ENCODE measurements at places on chromosomes 2 and 18.

DNA sequence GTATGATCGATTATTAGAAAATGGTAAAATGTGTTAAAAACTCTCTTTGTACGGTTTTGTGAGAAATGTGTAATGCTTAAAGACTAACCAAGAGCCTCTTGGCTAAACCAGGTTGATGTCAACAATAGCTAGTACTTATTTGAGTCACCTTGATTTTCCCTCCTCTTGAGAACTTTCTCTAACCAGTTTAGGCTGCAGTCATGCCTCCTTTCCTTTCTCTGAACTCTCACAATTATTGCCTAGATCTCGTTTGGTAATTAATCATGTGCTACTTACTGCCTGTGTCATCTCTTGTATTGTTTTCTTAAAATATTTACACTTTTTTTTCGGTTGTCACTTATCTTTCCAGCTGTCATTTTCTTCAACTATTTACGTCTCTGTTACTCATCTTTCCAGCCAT, 1.1 kb upstream of the EPC2 start:
- DNase-seq: peak; percentile 9

GRCh38 chr2:237858294-237859081, 935 bp upstream of the RAMP1 start:
- DNase-seq: peak; percentile 63

DNA sequence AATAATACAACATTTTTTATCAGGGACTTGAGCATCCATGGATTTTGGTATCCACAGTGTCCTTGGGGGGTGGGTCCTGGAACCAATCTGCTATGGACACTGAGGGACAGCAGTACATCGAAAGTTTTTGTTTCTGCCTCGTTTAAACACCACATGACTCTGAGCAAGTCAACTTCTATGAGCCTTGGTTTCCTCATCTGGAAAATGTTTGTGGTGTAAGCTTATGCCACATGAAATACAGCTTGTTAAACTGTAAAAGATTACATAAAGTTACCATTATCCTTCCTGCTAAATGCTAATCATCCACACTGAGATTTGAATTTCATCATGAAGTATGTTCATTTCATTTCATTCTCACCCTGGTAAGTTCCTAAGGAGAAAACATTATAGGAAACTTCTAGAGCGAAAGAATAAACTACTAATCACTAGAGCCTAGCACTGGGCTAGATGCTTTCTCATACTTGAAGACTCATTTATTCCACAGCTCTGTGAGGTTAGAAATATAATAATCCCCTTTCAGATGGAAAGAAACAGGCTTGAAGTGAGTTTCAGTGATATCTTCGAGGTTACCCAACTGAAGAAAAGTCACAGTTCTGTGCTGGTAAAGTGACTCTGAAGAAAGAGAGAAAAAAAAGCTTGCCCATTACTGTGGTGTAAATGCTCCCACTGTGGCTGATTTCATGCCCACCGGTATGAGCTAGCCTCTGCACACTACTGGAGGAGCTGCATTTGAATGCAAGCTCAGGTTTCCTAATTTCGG, 29.2 kb downstream of the MCFD2 start:
- DNase-seq: no peak

GRCh38 chr2:238159071-238159539, 335 bp downstream of the ERFE start:
- no peak for DNase-seq

GRCh38 chr2:10036095-10036884, 7.1 kb upstream of the KLF11 start:
- no peak for DNase-seq

DNA sequence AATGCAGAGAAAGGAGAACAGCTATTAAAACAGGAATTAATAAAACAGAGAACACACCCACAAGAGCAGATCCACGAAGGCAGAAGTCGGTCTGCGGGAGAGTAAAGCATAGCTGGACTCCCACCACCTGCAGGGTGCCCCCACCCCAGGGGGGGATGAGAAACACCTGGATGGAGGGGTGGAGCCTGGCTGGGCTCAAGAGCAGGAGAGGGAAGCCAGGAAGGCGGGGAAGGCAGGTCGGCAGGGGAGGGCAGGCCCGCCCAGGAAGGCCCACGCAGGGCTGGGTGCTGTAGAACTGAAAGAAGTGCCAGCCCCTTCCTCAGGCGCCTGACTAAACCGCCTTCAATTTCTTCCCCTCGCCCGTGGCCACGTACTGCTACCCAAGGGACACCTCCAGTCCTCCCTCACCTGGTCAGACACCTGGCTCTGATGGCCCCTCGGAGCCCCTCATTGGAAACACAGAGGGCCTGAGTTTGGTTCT, 175.4 kb downstream of the HDAC4 start:
- DNase-seq: no peak

GRCh38 chr2:172582656-172583055, 26.8 kb downstream of the PDK1 start:
- no peak for DNase-seq

DNA sequence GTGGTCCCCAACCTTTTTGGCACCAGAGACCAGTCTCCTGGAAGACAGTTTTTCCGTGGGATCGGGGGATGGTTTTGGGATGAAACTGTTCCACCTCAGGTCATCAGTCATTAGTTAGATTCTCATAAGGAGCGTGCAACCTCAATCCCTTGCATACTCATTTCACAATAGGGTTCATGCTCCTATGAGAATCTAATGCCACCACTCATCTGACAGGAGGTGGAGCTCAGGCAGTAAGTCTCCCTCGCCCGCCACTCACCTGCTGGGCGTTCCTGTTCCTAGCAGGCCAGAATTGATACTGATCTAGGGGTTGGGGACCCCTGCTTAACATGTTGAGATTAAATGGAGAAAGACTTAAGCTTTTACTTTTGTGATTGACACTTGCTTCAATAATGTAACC, 9.9 kb downstream of the NABP1 start:
- no peak for DNase-seq

DNA sequence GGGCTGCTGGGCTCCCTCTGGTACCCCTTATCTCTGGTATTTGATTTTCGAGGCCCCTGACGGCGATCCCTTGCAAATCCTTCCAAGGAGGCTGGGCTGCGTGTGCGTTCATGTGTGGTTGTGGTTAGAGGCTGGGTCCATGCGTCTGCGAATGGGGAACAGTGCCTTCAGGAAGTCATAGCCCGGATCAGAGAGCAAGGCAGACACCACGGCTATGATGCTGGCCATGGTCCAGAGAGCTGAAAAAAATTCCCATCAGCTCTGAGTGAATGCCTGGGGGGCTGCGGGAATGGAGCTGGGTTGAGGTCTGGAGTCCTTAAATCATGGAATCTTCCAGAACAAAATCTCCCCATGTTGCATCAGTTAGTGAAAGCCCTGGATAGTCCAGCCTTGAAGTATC, 145.5 kb downstream of the ACKR3 start:
- no peak for DNase-seq

DNA sequence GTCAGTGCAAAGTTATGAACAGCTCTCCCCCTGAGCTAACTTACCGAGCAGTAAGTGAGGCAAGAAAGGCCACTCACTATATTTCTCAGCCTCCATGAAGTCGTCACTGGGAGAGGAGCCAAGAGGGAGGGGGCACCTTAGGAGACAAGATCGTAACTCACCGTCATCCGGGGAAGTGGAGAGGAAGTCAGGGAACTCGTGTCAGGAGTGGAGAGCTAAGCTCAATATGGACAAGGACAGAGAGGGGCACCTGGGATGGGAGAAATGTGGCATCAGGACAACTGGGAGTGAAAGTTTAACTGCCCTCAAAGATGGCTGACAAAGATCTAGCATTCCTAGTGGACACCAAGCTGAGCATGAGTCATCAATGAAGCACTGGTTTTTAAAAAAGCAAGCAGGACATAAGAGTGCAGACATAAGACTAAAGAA, 37.1 kb downstream of the BCL11A start:
- DNase-seq: no peak

GRCh38 chr2:12070153-12070552, 323.7 kb downstream of the LPIN1 start:
- DNase-seq: no peak

GRCh38 chr2:172540421-172540820, 15.5 kb upstream of the PDK1 start:
- DNase-seq: no peak

DNA sequence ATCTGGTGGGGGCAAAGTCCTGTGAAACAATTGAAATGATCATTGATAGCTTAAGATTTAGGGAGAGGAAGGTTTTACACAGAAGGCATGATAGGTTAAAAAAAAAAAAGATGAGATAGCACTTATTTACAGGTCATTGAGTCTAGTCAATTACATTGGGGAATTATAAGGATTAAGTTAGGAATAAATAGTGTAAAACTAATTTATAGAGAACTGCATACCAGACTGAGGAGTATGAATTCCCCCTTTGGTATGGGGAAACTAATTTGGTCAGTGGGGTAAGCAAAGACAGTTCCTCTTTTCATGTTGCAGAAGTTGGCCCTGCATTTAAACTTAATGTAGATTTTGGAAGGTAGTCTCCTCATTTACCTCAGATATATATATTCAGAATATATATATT, 10.8 kb downstream of the GLS start:
- no peak for DNase-seq

DNA sequence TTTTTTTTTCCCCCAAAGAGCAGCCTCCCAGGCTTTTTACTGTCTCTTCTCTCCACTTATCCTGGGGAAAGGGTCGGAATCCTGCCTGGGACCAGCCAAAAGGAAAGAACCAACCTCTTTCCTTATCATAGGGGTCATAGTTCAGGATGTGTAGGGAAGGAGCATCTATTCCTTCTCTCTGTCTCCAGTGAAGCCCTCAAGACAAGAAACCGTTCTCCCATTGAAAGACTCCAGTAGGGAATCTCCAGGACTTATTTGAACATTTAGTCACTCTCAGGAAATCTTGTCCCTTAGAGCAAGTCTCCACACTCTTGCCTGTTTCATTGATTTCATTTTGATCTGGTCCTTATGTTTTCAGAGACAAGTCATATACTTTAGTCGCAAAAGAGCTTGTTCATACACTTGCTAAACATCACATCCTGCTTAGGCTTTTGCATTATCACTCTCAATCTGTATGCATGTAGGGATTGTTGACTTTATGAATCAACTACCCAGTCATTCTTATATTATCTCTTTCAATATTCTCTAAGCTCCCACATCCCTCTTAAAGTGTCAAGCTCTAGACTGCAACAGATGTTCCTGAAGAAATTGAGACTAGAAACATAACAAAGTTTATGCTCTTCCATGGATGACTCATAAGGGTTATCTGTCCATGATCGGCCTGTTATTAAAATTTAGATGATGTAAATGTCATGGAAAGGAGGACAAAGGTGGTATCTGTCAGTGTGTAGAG, 116.2 kb upstream of the ST6GAL2 start:
- DNase-seq: no peak

DNA sequence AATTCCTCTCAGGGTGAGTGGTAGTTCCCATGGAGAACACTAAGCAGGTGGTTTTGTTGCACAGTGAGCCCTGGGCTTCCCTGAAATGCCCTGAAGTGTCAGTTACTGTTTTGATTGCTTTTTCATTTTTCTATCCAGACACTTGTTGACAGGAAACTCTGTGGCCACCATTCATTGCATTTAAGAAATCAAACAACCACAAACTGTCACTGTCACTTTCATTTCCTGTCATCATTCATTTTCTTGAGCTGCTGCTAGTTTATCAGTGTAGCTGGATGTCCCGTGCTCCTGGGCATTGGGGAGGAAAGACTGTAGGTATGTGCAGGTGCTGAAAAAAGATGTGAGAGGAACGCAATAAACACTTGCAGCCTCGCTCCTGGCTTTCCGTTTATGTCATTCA, 891.6 kb upstream of the ZEB2 start:
- peak; percentile 9 for DNase-seq

DNA sequence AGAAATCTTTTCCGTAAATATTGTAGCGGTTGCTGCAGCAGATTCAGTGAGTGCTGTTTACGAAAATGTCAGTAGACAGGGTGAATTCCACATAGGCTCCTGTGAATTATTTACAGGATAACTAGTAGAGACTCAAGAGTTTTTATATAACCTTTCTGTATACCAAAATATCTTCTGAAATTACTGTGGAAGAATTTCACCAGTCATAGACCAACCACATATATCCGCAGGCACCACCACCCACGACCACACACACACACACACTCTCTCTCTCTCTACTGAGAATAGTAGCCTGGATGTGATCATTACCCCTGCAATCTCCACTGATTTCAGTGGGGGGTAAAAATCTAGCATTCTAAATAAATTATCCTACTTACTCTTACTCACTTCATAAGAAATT, 341.8 kb downstream of the RBM43 start:
- no peak for DNase-seq

- DNase-seq: no peak
These were observed 25.9 kb upstream of the SULT1C4 start for GRCh38 chr2:108351889-108352288.

- peak; percentile 57 for DNase-seq
These were observed 502 bp downstream of the EPAS1 start for GRCh38 chr2:46297546-46298271.

- no peak for DNase-seq
These were observed 41.1 kb downstream of the ID2 start for GRCh38 chr2:8722986-8723385.

GRCh38 chr18:58373481-58373880, 255.4 kb downstream of the ALPK2 start:
- DNase-seq: no peak

DNA sequence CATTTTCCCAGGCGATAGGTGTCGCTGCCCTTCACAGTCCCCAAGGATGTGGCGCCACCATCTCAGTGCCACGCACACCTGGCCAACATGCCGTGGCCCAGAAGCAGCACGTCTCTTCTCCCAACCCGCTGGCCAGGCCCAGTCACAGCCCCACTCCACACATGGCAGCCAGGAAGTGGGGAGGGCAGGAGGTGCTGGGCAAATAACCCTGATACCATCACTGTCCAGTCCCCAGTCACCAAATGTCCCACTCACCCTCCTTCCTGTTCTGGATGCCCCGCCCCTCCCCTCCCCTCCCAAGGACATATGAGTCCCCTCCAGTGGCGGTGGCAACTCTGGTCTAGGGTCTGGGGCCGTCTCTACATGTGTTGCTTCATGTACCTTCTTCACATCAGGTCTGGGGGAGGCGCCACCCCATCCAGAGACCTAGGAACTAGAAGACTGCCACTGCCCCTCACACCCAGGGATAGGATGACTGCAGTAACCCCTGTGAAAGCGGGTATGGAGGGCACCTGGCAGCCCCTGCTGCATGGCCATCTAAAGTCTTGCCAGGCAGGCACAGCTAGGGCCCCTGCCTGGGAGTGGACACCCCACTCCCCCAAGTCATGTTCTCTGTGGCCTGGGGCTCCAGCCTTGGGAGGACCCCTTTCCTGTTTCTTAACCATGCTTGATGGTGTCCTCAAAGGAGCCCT, 7.3 kb upstream of the CAPN10 start:
- no peak for DNase-seq

GRCh38 chr2:111094691-111095090, 26.0 kb upstream of the BCL2L11 start:
- no peak for DNase-seq

Measured in GM19239 (cell line).